Skeletal muscle cell (primary cell): ENCODE measurements at places on chromosomes 11 and 22.

DNA sequence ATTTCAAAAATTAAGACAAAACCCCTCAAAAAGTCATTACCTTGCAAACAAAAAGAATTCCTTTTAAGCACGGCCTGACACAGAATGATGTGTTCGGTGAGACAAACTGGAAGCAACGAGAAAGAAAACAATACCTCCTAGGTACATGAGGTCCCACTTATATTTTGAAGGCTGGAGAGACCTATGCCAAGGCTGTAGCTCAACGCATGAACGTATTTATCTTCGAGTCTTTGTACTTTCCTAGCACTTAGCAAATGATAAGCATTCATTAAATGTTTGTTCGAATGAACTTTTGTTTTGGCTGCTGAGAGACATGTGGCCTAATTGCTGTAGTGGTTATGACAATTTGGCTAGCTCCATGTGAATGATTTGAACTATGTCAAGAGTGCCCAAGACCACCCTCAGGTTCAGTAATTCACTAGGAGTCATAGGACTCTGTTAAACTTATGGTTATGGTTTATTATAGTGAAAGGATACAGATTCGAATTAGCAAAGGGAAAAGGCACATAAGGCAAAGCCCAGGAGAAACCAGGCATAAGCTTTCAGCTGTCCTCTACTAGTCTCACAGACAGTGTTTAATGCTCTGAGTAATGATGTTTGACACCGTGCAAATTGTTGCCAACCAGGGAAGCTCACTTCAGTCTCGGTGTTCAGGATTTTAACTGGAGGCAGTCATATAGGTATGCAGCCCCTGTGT is 26.0 kb upstream of the HORMAD2 start:
- DNase-seq = no peak

GRCh38 chr11:83002053-83002452 is 69.6 kb downstream of the RAB30 start:
- no peak for DNase-seq

DNA sequence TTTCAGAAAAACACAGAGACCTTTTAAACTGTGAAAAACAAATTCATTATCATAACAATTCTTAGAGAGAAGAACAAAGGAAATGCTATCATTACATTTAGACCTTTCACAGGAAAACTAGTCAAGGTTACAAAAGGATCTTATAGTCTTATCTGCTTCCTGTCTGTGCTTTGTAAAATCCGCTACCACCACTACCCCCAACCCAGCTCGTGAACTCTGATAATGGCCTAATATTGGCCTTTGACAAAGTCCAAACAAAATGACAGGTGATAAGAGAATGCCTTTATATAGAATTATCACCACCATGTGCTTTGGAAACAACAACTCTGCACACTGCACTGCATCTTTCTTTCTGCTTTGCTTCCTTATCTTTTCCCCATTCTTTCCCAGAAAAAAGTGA is 272.5 kb downstream of the SBF2 start:
- DNase-seq = no peak

- no peak for DNase-seq
These were observed 99.8 kb downstream of the PKNOX2 start for GRCh38 chr11:125264100-125265022.
